ENCODE measurements at places on chromosomes 13 and 19.

- no peak for DNase-seq
Measured at GRCh38 chr13:37775871-37776270, 93.7 kb downstream of the TRPC4 start.

DNA sequence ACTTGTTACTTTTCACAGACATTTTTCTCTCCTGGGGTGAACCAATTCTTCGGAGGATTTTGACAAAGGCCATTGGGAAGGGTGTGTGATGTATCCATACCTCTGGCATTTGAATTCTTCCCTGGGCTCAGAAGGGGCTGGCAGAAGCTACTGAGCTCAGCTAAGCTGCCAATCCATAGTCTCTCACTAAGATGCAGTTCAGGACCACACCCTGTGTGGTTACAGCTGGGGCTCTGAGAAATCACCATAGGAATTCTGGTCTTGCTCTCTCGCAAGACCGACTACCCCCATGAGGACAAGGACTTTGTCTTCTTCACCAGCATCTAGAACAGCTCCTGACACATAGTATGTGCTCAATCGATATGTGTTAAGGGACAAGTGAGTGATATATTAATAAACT, 6.0 kb downstream of the C13orf42 start:
- no peak for DNase-seq

- DNase-seq = no peak
Measured at GRCh38 chr13:106373304-106373988, 162.0 kb downstream of the EFNB2 start.

- no peak for DNase-seq
Measured at GRCh38 chr13:35279500-35279899, 197.0 kb downstream of the MAB21L1 start.

Measured in stimulated activated CD8-positive, alpha-beta memory T cell treated with anti-CD3 and anti-CD28 coated beads, Interleukin-7, amount 100 ng/mL, for 24 hours (primary cell).